ENCODE measurements at places on chromosomes 6 and 20.
A peak's percentile ranks its signal among the peaks of the same experiment; 100 is the strongest.

DNA sequence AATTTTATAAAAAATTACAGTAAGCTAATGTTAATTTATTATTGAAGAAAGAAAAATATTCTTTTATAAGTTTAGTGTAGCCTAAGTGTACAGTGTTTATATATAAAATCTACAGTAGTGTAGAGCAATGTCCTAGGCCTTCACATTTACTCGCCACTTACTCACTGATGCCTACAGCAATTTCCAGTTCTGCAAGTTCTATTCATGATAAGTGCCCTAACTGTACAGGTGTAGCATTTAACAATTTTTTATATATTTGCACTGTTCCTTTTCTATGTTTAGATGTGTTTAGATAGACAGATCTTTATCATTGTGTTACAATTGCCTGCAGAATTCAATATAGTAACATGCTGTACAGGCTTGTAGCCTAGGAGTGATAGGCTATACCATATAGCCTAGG is 80.1 kb upstream of the HDAC2 start:
- DNase-seq, result no peak

GRCh38 chr20:5766085-5766764 is 16.0 kb downstream of the SHLD1 start:
- no peak for DNase-seq

GRCh38 chr20:19253916-19254820 is 41.7 kb downstream of the SLC24A3 start:
- DNase-seq, result no peak

GRCh38 chr6:1079525-1079924 is 232.4 kb upstream of the FOXQ1 start:
- DNase-seq, result no peak

DNA sequence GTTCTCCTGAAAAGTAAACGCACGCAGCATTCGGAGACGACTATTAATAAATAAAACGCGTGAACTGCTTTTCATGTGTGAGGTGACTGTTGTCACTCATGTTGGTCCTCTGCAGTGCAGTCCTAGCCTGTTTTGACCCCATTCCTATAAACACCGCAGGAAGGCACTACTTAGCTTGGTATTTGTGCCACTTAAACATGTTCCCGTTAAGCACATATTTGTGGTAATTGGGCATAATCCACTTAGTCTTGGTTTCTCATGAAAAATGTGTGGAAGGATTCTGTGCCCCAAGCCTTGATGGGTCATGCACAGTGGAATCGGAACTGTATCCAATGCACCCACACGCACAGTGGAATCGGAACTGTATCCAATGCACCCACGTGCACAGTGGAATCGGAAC is 313.9 kb downstream of the THBS2 start:
- no peak for DNase-seq

DNA sequence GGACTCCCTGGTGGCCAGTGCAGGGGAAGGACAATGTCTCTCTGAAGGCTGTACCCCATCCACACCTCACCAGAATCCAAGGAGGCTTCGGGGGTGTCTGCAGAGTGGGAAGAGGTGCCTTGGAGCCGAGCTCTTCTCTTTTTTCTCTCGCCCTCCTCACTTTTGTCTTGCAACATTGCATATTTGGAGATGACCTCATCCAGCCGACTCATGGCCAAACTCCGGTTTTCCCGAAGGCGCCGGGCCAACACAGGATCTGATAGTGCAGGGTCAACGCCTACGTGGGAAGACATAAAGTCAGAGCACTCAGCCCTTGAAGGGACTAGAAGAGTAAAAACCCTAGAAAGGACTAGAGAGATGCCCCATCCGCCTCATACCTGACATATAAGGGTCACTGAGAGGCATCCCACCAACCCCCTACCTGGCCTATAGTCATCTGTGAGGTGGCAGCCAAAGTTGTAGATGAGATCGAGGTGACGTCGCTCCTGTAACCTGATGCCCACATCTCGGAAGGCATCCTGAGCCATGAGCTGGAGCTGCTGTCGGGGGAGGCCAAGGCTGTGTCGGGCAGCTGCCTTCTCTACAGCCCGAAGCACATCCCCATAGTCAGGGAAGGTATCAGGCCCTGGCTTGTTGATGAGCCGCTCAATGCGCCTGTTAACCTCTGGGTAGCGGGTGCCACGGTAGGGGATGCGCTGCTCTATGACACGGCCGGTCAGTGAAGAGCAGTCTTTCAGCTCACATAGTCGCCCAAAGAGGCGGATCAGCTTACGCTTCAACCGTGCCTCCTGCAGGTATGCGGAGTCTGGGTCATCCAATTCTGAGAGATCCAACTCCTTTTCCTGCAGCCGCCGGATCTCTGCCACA is 3.0 kb upstream of the ZBTB22 start:
- no peak for DNase-seq

DNA sequence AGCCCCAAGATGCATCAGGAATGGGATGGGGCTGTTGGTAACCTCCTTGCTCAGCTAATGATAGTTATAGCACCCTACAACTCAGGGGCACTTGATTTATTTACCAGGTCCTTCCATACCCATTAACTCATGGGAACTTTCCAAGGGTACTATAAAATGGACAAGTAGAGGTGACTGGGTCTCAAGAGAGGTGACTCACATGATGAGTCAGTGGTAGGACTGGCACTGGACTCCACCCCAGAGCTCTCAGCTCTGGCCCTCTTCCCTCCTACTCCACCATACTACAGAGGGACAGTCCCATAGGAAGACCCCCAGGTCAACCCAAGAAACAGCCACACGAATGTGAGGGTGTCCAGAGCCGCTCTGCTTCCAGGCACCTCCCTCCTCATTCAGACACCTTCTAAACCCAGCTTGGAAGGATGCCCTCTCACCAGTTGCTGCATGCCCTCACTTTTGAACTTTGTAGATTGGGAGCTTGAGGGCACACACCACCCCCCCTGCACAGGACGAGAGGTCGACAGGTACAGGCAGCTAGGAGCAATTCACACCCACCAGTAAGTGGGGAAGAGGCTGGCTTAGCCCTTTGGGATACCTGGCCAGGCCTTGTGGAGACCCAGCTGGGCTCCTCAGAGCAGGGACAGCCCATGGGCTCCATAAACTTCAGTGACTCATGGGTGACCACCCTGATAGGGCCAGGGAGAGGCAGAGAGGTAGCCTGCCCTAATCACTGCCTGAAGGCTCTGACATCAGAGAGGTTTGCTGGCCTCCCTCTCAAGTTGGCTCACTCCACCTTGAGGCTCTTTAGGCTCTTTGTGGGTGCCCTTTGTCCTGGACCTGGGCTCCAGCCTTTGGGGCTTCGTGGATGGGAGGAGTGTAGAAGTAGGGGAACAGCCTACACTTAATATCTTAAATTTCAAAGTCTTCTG is 81.6 kb upstream of the MLN start:
- DNase-seq, result no peak

DNA sequence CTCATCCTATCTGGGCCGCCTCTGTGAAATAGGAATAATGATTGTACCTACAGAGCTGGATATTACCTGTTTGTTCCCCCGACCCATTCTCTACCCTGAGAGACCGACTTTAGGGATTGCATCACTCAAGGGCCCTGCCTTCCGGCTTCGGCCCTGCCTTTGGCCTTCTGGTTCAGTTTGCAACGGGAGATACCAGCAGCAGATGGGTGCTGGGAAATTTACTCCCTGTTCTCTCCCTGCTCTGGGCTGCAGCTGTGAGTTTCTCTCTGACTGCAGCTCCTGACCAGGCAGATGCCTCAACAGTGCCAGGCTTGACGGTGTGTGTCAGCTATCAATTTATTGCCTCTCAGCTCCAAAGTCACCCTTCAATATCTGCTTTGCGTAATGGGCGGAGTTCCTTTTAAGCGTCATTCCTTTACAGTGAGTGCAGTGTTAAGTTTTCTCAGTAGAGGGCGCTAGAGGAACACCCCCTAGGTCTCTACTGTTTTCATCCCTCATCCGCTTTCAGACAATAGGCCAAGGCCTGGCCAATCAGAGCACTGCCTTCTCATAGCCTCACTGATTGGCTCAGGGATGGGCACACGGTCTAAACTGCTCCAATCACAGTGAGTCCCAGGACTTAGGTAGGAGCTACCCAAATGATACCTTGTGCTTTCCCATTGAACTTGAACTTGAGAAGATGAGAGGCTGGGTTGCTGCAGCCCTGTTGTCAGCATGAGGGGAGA is 30.0 kb downstream of the KCNG1 start:
- peak; percentile 65 for DNase-seq

DNA sequence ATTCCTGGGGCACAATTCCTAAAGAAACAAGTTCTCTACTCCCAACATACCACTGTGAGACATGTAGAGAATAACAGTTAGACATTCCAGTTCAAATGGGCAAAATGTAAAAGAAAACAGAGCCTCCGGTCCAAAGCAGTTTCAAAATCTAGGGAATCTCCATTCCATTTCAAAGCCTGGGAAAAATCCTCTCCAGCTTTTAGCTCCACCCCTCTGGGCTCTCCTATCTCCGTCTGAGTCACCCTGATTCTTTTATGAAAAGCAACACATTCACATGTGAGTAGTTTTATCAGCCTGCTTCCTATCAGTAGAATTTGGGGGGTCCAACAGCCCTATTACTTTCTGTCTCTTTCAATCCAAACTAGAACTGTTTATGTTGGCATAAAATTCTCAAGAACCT is 3.7 kb downstream of the CSNK2A1 start:
- DNase-seq, result no peak

GRCh38 chr6:42190554-42191183 is 4.1 kb downstream of the GUCA1B start:
- no peak for DNase-seq

DNA sequence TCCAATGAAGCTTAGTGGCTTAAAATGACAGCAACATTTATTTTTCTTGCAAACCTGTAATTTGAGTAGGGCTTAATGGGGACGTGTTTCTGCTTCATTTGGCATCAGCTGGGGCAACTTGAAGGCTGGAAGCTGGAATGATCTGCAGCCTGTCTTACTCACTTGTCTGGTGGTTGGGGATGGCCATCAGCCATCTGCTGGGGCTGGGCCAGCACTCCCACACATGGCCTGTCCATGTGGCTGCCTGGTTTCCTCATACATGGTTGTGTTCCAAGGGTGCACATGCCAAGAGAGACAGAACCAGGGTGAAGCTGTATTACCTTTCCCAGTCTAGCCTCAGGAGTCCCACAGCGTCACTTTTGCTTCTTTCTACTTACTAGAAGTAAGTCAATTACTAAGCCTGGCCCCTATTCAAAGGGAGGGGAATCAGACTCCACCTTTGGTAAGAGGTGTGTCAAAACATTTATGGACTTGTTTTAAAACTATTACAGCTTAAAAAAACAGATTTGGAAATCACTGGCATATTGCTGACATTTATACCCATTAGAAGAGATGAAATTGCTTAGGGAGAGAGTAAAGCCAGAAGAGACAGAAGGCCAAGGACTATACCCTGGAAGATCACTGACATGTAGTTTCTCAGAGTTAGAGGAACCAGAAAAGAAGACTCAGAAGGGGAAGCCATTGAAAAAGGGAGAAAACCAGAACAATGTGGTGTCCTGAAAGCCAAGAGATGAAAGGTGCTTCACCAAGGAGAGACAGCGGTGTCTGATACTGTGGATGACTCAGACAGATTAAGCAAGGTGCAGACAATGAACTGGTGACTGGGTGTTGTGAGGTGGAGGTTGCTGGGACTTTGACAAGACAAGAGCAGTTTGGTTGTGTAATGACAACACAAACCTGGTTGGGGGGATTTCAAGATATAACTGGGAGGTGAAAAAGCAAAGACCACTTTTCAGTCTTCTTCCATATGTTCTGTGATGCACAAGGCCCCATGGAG is 345.2 kb downstream of the GJA1 start:
- no peak for DNase-seq

DNA sequence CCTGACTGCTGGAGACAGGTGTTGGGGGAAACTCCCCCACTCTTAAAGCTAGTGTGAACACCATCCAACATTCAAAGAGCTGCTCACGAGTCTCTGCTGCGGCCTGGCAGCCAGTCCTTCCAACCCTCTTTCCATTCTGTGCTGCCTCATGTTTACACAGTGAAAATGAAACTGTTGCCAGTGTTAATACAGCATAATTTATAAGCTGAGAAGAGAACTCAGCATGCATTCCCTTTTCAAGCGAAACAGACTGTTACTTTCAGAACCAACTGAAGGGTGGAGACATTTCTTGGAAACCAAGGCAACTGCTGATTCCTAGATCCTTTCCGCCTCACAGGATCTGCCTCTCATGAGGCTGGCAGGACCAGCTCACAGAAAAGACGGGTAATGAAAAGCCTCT is 533.8 kb upstream of the ID4 start:
- no peak for DNase-seq

- no peak for DNase-seq
Observed at GRCh38 chr20:13681248-13682125, 42.8 kb upstream of the TASP1 start.

DNA sequence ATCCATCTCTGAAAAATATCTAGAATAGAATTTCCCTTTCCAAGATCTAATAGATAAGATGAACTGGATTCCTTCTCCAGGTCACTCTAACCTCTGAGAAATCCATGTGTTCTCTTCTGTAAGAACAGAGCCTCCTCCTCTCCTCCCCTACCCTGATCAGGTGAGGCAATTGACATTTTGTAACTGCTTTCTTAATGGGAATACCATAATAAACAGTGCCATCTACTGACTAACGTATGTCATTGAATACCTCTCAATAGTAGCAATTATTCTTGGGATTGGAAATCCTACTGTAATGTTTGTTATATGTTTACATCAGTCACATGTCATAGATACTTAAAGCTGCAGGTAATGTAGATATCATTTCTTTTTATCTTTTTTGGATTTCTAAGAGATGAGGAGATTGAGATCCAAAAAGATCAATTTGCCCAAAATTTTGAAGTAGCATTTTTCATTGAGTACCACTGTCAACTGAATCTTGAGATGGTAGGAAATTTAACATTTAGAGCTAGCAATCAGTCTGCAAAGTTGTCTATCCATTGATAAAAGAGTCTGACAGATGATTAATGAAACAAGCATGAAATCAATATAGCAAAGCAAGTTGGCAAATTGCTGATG is 365.8 kb upstream of the HSF2 start:
- DNase-seq, result no peak

DNA sequence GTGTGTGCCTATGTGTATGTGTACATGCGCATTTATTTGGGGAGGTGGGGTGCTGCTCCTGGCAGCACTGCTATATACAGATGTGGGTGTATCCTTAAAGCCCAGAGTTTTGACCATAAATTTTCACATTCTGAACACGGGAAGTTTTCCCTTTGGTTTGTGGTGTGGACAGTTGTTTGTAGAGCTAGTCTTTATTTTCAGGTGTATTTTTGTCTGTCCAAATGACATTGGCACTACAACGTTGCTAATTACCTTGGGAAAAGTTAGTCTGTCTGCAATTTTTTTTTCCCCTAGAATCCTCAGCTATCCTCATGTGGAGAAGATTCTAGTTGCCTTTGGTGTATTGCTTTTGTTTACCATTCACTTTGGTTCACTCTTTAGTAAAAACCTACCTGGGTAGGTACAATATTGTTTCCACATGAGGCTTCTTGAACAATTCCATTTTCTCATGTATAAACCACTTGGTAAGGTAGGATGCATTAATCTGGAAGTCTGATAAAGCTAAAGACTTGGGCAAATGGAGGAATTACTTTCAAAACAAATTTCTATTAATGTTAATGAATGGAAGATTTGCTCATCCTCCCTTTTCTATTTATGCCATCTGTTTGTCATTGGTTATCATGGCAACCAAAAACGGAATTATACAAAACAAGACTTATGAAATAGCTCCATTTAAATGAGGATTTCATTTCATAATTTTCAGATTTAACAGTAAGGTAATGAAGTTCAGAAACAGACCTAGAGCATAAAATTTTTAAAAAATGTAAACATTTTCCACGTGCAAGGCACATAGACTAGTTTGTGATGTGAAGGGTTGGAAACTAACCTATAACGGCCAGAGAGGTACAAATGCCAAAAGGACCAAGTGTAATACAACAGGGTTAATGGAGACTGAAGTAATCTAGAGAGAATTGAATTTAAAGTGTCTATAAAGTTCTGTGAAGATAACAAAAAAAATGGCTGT is 3.9 kb downstream of the CCN2 start:
- no peak for DNase-seq

Measured in SK-N-MC (cell line).